ENCODE measurements at places on chromosomes 7 and 10.
A peak's percentile ranks its signal among the peaks of the same experiment; 100 is the strongest.

DNA sequence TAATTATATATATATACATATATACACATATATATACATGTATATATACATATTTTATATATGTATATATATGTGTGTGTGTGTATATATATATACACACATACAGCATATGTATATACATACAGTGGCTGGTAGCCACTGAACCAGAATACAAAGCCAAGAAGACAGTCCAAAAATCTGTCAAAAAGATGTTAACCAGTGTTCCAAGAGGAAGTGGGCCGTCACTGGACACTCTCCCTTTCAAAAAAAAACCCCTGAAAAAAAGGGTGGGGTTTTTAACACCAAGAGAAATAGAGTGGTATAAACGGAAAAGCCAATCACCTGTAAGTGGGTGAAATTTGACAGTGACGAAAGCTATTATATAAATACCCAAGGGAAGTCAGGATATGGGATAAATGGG lies 31.1 kb upstream of the C1GALT1 start:
- DNase-seq, result no peak

DNA sequence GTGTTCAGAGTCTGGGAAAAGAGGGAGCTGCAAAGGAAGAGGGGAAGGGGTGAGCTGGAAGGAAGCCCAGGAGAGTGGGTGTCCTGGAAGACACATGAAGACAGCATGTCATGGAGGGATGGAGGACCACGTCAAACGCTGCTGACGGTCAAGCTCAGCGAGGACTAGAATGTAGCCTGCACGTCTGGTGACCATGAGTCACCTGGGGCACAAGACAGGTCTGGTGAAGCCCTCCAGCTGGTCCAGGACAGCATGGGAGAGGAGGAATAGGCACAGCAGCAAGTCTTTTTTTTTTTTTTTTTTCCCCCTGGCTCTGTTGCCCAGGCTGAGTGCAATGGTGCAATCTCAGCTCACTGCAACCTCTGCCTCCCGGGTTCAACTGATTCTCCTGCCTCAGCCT lies 19.6 kb upstream of the AMZ1 start:
- no peak for DNase-seq

GRCh38 chr7:21041666-21042065 lies 255.0 kb upstream of the SP8 start:
- no peak for DNase-seq

GRCh38 chr10:132589681-132590080 lies 52.1 kb downstream of the INPP5A start:
- no peak for DNase-seq

GRCh38 chr7:54360075-54360840 lies 181.9 kb upstream of the VSTM2A start:
- DNase-seq, result no peak

GRCh38 chr10:44682507-44682906 lies 228.6 kb upstream of the TMEM72 start:
- DNase-seq, result peak; percentile 26

DNA sequence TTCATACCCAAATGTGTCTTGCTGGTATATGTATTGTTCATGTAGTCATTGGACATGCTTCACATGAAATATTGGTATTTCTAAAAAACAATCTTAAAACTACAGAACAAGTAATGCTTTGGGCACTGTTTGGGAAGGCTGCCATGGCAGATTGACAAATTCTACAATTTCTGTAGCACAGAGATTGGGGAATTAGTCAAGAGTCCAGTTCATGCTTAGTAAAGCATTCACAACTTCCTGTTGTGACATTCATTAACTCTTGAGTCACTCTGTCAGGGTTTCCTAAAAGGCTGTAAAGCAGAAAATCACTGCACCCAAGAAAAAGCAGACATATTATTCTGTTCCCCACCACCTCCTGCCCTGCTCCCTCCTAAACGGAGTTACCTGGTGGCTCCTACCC lies 398.9 kb downstream of the PHTF2 start:
- peak; percentile 78 for DNase-seq

DNA sequence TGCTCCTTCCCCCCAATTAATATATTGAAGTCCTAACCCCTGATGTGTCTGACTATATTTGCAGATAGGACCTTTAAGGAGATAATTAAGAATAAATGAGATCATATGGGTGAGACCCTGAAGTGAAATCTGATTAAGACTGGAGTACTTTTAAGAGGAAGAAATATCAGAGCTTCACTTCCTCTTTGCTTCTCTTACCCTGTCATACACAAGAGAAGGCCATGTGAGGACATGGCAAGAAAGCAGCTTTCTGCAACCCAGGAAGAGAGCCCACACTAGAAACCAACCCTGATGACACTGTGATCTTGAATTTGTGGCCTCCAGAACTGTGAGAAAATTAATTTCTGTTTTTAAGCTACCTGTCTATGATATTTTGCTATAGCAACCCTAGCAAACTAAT lies 44.2 kb downstream of the JMJD1C start:
- no peak for DNase-seq
